ENCODE measurements at places on chromosomes 12 and 14.
A peak's percentile ranks its signal among the peaks of the same experiment; 100 is the strongest.

DNA sequence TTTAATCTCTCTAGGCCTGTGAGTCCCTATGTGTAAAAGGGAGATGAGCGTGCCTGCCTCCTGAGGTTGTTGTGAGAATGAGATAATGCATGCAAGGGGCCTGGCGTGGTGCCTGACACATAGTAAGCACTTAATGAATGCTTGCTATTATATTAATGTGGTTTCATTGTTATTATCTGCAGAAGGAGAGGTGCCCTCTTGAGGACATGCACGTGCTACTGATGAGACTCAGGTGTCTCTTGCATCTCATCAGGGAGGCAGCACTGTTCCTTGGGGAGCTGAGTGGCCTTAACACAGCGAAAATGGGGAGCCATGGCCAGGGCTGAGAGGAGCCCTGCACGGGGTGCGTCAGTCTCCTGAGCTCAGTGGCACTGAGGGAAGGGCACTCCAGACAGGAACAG, 29.9 kb upstream of the BCDIN3D start:
- no peak overlapping the region for H3K27ac ChIP-seq
- no peak for DNase-seq
- peaks cover 23% of the 10 kb centered on the region for H3K4me1 ChIP-seq

GRCh38 chr12:25816637-25817036, 141.8 kb upstream of the RASSF8 start:
- H3K4me1 ChIP-seq: no peaks in the 10 kb centered on the region
- H3K36me3 ChIP-seq: no peaks in the 10 kb centered on the region
- no peaks in the 10 kb centered on the region for H3K27me3 ChIP-seq
- no peak for DNase-seq

DNA sequence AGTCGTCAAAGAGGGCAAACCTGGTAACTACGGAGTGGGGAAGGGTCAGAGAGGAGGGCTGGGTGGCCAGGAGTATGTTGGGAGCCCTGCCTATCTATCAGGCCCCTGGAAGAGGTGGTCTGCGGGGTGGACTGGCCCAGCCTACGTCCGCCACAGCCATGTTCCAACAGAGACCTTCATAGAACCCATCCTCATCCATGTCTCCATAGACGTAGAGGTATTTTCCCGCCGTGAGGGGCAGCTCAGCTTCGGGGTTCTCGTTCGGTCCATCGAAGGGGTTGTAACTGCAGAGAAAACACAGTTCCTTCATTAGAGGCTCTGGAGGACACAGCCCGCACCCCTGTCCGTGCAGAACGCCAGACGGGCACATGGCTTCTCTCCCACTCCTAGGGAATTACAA, 107.3 kb downstream of the PIWIL1 start:
- no peaks in the 10 kb centered on the region for H3K36me3 ChIP-seq
- no peak overlapping the region for H3K4me3 ChIP-seq
- H3K27ac ChIP-seq: no peak overlapping the region
- H3K4me1 ChIP-seq: no peaks in the 10 kb centered on the region
- no peak for DNase-seq

- no peak overlapping the region for H3K27ac ChIP-seq
- H3K36me3 ChIP-seq: no peaks in the 10 kb centered on the region
- H3K27me3 ChIP-seq: no peaks in the 10 kb centered on the region
These were observed 56.4 kb upstream of the RNU6-8 start for GRCh38 chr14:32259368-32260013.

GRCh38 chr12:58095002-58095401, 153.6 kb downstream of the ATP23 start:
- H3K4me3 ChIP-seq: no peak overlapping the region
- no peak for DNase-seq
- H3K27ac ChIP-seq: no peak overlapping the region
- no peaks in the 10 kb centered on the region for H3K36me3 ChIP-seq

DNA sequence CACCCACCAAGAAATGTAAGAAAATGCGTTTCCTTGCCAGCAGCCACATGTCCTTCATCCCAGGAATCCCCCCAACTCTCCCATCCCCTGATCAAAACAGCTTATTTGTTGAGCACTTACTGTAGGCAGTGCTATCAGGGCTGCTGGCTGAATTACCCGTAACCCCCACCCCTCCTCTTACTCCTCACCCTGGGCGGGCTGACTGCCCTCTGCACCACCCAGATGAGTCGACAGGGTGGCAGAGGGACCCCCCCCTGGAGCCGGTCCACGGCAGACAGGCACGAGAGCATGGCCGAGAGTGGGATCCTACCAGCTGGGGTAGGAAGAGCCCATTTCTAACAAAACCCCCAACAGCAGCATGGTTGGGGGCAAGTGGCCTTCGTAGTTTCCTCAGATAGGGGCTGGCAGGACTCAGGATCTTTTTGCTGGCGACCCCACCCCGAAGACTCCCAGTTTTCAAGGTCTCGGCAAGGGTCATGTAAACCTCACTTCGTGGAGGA, 1.1 kb upstream of the RHOF start:
- H3K4me3 ChIP-seq: peak overlapping the region; percentile 35
- no peak for DNase-seq
- H3K36me3 ChIP-seq: no peaks in the 10 kb centered on the region
- H3K27ac ChIP-seq: peak overlapping the region; percentile 69
- H3K4me1 ChIP-seq: peaks cover 69% of the 10 kb centered on the region
- no peaks in the 10 kb centered on the region for H3K27me3 ChIP-seq

GRCh38 chr12:67088401-67089118, 180.6 kb upstream of the CAND1 start:
- H3K36me3 ChIP-seq: no peaks in the 10 kb centered on the region
- H3K4me1 ChIP-seq: peaks cover 15% of the 10 kb centered on the region
- no peak overlapping the region for H3K27ac ChIP-seq
- H3K27me3 ChIP-seq: no peaks in the 10 kb centered on the region
- no peak overlapping the region for H3K4me3 ChIP-seq

GRCh38 chr12:104707194-104707593, 250.4 kb downstream of the CHST11 start:
- H3K4me3 ChIP-seq: no peak overlapping the region
- H3K27me3 ChIP-seq: no peaks in the 10 kb centered on the region
- H3K36me3 ChIP-seq: 0 out of 2 replicates have a peak, but pooled peaks cover 4% of the 10 kb centered on the region
- H3K4me1 ChIP-seq: no peaks in the 10 kb centered on the region
- no peak overlapping the region for H3K27ac ChIP-seq

DNA sequence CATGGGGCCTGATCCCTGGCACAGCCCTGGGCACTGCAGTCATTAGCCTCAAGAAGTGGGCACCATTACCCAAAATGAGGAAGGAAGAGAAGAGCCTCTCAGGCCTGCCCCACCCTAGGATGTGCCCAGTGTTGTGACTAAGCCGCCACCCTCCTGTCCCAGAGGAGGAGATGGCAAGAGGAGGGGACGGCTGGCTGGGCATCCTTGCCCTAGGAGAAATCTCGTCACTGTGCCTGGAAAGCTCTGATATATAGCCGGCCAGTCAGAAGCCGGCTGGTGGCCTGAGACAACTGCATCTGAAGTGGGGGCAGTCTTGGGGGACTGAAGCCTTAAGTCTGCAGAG, 115.2 kb downstream of the LGMN start:
- no peak for DNase-seq
- H3K4me3 ChIP-seq: no peak overlapping the region
- no peaks in the 10 kb centered on the region for H3K4me1 ChIP-seq
- no peaks in the 10 kb centered on the region for H3K36me3 ChIP-seq
- H3K27me3 ChIP-seq: no peaks in the 10 kb centered on the region

DNA sequence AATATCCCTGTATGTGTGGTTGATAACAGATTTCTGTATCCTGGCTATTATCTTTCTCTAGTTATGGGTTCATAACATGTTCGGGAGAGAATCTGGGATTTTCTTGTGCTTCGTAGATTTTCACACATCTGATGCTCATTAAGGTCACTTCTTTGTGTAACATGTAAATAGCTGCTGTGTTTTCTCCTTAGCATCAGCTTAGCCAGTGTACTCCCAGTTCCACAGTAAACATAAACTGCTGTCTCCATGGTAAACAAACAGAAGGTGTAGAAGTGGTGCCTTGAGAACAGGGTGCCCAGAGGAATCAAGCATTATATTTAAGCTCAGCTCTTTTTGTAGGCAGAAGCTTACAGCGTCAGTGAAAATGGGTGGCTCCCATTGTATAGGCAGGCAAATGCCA, 88.0 kb downstream of the ANO6 start:
- peaks cover 20% of the 10 kb centered on the region for H3K4me1 ChIP-seq
- no peak overlapping the region for H3K4me3 ChIP-seq
- no peak for DNase-seq
- no peak overlapping the region for H3K27ac ChIP-seq
- peaks cover 30% of the 10 kb centered on the region for H3K36me3 ChIP-seq

DNA sequence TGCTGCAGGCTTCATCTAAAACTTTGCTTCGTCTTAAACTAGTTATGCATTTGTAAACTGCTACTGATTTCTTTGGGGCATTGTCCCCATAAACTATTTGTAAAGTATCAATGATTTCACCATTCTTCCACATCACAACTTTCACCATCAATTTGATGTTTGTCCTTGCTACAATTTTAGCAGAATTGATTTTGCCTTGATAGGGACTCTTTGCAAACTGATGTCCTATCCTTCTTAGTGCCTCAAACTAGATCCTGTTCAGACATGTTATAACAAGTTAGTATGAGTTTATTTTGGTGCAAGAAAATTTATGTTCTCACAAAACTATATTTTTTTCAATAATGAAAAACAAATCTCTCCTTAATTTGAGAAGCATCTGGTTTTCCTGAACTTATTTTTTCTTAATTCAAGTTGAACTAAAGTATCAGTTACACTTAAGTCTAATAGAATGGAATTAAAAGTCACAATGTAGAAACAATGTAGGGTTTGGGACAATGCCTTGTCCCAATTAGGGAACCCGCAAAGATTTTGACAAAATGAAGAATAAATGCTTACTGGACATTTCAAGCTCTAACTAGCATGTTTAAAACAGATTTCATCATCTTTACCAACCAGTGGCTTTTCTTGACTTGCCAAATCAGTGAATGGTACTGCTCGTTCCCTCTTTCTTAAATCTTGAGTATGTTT, 10.1 kb upstream of the ARID4A start:
- H3K4me3 ChIP-seq: no peak overlapping the region
- H3K27ac ChIP-seq: no peak overlapping the region
- no peak for DNase-seq
- H3K36me3 ChIP-seq: peaks cover 49% of the 10 kb centered on the region
- H3K27me3 ChIP-seq: no peaks in the 10 kb centered on the region

- peak overlapping the region; percentile 0 for H3K4me3 ChIP-seq
- DNase-seq: peak; percentile 100
- peaks cover 52% of the 10 kb centered on the region for H3K36me3 ChIP-seq
These were observed 63.8 kb downstream of the CDC42BPB start for GRCh38 chr14:102993523-102993922.

- no peaks in the 10 kb centered on the region for H3K27me3 ChIP-seq
- H3K27ac ChIP-seq: no peak within 1 kb of the TSS
- no peaks in the 10 kb centered on the region for H3K4me1 ChIP-seq
- no peaks in the 10 kb centered on the region for H3K36me3 ChIP-seq
These were observed at the start of gene CIDEB for GRCh38 chr14:24307575-24308341. CIDEB (minus strand) TSS chr14:24307977; CDS start chr14:24307858, 119 bp downstream.

- no peak for DNase-seq
- peak overlapping the region; percentile 78 for H3K4me3 ChIP-seq
- H3K27me3 ChIP-seq: no peaks in the 10 kb centered on the region
- H3K36me3 ChIP-seq: peaks cover 32% of the 10 kb centered on the region
These were observed 736 bp upstream of the PHLDA1 start for GRCh38 chr12:76032043-76032981.

DNA sequence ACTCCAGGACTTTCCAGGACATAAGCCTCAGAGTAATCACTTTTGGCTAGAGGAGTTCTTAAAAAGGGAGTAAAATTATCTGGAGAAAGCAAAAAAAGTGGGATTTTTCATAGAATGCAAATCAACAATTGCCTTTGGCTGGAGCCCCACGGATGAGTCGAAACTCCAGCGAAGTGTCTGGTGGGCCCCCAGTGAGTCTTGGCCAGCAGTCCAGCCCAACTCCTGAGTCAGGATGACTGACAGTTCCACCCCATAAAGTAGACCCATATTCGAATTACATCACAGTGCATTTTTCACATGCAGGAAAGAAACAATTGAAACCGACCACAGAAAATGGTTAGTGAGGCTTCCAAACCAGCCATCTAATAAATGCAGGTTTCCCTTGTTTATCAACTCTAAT, 265.7 kb downstream of the BCL11B start:
- no peak overlapping the region for H3K4me3 ChIP-seq
- H3K4me1 ChIP-seq: no peaks in the 10 kb centered on the region
- H3K27me3 ChIP-seq: peaks cover 19% of the 10 kb centered on the region

- peak overlapping the region; percentile 56 for H3K4me3 ChIP-seq
- peak; percentile 38 for DNase-seq
These were observed 486 bp upstream of the AKT1 start for GRCh38 chr14:104795781-104796686.

DNA sequence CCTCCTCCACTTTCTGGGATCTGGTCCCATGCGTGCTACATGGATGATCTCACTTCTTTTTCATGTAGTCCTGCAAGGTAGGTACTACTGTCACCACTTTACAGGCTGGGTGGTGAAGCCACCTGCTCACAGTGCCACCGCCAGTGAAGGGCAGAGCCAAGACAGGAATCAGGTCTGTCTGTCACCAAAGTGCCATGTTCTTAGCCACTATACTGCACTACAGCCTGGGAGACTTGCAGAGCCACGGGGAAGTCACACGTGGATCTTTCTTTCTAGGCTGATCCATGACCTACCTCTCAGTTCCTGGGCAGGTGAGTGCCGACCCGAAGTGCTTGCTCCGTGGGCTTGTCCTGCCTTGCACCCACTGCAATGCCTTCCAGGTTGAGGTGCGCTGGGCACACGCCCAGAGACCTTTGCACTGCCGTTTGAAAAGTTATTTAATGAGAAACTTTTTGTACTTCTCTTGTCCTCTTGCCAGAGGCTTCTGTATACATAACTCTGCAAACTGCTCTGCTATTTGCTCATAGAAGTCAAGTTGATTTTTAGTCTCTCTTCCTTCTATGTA, 19.7 kb upstream of the CLMN start:
- DNase-seq: no peak
- H3K27ac ChIP-seq: no peak overlapping the region
- H3K4me1 ChIP-seq: no peaks in the 10 kb centered on the region

DNA sequence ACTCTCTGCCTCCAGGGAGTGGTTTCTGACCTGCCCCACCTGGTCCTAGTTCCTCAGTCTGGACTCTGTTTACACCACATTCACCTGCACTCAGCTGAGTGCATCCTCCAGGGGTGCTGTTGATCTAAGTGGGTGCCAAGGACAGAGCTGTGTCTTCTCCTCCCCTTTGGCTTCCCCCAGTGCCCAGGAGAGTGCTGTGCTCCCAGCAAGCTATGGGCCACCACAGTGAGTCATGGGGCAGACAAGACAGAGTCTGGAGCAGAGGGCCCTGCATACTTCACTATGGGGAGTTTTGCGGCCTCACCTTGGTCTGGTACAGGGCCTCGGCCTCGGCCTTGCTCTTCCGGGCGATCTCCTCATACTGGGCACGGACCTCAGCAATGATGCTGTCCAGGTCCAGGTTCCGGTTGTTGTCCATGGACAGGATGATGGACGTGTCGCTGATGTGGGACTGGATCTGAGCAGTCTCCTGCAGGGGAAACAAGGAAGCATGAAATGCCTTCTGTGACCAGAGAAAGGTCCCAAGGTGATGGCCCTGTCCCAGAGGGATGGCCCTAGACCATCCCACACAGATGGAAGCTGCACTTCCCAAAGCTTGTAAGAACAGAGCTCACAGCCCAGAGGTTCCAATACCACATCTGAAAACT, 4.9 kb downstream of the KRT73 start:
- H3K27me3 ChIP-seq: no peaks in the 10 kb centered on the region
- no peaks in the 10 kb centered on the region for H3K4me1 ChIP-seq
- H3K4me3 ChIP-seq: no peak overlapping the region
- DNase-seq: no peak
- no peak overlapping the region for H3K27ac ChIP-seq

All from PC-9 (cell line).